ENCODE measurements at places on chromosomes 16 and 17.
A peak's percentile ranks its signal among the peaks of the same experiment; 100 is the strongest.

DNA sequence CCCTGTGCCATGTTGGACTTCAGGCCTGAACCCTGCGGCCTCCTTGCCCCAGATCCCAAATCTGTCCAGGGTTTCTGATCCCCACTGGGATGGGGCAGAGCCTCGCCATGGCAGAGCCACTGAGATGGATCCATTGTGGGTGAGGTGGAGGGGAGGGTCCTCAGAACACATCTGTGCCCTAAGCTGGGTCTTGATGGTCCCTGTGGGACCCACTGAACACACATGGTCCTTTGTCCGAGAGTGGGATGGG is 38.0 kb upstream of the KSR1 start:
- no peak for DNase-seq

GRCh38 chr16:87675111-87675719 is 72.9 kb downstream of the JPH3 start:
- DNase-seq, result no peak

- no peak for DNase-seq
These were observed 34.8 kb downstream of the CMTM3 start for GRCh38 chr16:66639091-66639885.

- peak; percentile 73 for DNase-seq
These were observed 45.6 kb upstream of the HOXB9 start for GRCh38 chr17:48671697-48672171.

- no peak for DNase-seq
These were observed 27.6 kb upstream of the LASP1NB start for GRCh38 chr17:38897671-38898290.
